ENCODE measurements at places on chromosomes 6 and 20. TPM values are rescaled to one million over a fixed set of nuclear protein-coding genes. Genes with fewer than 3 reads are reported as not detected.

The CLPSL1 gene
- total RNA-seq: not detected

GRCh38 chr6:90605749-90606340 is 19.0 kb upstream of the MAP3K7 start:
- no peak overlapping the region for H3K4me3 ChIP-seq
- no peak for DNase-seq
- H3K27me3 ChIP-seq: peaks cover 63% of the 10 kb centered on the region
- H3K27ac ChIP-seq: no peak overlapping the region
- H3K4me1 ChIP-seq: peaks cover 7% of the 10 kb centered on the region
- no peaks in the 10 kb centered on the region for H3K36me3 ChIP-seq

The NOTCH4 gene
- total RNA-seq: 0.37 TPM

DNA sequence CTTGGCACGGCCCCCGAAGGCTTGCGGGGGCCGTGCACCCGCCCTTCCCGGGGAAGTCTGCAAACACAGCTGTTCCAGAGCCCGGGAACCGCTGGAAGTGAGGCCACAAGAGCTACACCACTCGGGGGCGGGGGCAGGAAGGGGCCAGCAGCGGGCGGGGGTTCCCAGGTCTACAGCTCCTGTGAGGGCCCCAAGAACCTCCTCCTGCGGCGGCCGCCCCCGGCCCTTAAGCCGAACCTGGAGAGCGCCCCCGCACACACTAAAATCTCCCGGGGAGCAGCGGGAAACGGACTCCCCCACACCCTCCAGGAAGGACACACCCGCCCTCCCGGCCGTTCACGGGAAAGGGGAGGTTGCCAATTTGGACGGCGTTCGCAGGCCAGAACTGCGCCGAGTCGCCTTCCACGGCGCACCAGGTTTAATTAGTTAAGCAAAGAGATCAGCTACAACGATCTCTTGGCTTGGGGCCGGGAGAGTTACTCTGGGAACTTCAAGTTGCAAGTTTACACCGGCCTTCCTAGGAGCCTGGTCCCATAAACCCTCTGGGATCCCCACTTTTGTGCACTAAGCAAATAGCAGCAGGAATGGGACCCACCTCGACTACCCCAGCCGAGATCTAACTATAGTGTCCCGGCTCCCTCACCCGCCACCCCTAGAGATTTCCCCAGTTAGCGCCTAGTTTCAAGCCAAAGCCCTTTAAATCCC is 1.7 kb downstream of the JAG1 start:
- no peaks in the 10 kb centered on the region for H3K36me3 ChIP-seq
- H3K27ac ChIP-seq: peak overlapping the region; percentile 62
- DNase-seq: peak; percentile 71
- peaks cover 60% of the 10 kb centered on the region for H3K27me3 ChIP-seq
- H3K4me1 ChIP-seq: peaks cover 30% of the 10 kb centered on the region

- no peak overlapping the region for H3K27ac ChIP-seq
- no peaks in the 10 kb centered on the region for H3K27me3 ChIP-seq
Observed at GRCh38 chr6:128763599-128764300, 119.2 kb upstream of the LAMA2 start.

DNA sequence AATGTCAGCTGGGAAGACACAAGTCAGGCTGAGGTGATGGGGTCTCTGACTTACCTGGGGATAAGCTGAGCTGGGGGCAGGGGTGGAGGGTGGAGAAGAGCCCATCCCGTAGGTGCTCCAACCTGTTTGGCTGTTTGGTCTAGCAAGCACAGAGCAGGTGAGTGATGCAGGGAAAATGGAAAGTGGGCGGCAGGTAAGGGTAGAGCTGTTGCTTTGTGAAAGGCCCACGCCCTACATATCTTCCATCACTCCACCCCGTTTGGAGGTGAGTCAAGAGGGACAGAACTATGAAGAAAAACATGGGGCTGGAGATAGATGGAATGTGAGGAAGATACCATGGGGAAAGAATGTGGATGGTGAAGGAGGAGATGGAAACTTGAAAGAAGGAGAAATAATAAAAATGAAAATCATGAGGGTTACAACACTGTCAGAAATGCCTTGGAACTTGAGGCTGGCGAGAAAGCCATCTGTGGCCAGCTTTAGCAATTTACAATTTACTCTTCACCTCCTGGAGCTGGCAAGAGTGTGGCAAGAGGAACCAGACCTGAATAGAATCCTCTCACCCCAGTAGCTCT is 1.3 kb downstream of the LY6G6C start:
- H3K36me3 ChIP-seq: peaks cover 1% of the 10 kb centered on the region
- peaks cover 6% of the 10 kb centered on the region for H3K4me1 ChIP-seq
- H3K27me3 ChIP-seq: peaks cover 4% of the 10 kb centered on the region
- no peak overlapping the region for H3K4me3 ChIP-seq

GRCh38 chr20:45646875-45647274 is 15.8 kb upstream of the WFDC9 start:
- H3K4me1 ChIP-seq: no peaks in the 10 kb centered on the region
- DNase-seq: no peak
- H3K27me3 ChIP-seq: peaks cover 6% of the 10 kb centered on the region
- no peak overlapping the region for H3K27ac ChIP-seq
- no peak overlapping the region for H3K4me3 ChIP-seq

- peaks cover 16% of the 10 kb centered on the region for H3K36me3 ChIP-seq
- no peak overlapping the region for H3K27ac ChIP-seq
- H3K4me1 ChIP-seq: peaks cover 20% of the 10 kb centered on the region
- H3K27me3 ChIP-seq: peaks cover 6% of the 10 kb centered on the region
- DNase-seq: peak; percentile 48
Observed at GRCh38 chr6:39231521-39232243, 2.4 kb upstream of the KCNK5 start.

GRCh38 chr6:162056745-162057144 is 670.8 kb downstream of the PRKN start:
- no peak overlapping the region for H3K4me3 ChIP-seq
- H3K4me1 ChIP-seq: peaks cover 3% of the 10 kb centered on the region
- DNase-seq: no peak
- no peak overlapping the region for H3K27ac ChIP-seq

GRCh38 chr6:157811476-157812173 is 11.4 kb upstream of the SNX9 start:
- H3K4me1 ChIP-seq: peaks cover 29% of the 10 kb centered on the region
- peaks cover 2% of the 10 kb centered on the region for H3K36me3 ChIP-seq
- H3K4me3 ChIP-seq: no peak overlapping the region
- DNase-seq: no peak
- H3K27ac ChIP-seq: no peak overlapping the region
- peaks cover 36% of the 10 kb centered on the region for H3K27me3 ChIP-seq

DNA sequence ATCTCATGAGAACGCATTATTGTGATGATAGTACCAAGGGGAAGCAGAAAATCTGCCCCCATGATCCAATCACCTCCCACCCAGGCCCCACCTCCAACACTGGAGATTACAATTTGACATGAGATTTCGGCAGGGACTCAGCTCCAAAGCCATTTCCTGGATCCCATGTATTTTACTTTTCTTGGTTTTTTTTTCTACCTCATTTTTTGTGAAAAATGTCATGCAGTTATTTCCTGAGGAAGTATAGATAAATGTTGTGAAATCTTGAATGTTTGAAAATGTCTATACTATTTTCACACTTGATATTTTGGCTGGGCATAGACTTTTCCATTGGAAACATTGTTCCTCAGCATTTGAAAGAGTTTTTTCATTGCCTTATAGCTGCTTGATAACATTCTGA is 9.1 kb upstream of the BRPF3 start:
- peak; percentile 32 for DNase-seq
- no peak overlapping the region for H3K27ac ChIP-seq
- no peaks in the 10 kb centered on the region for H3K4me1 ChIP-seq
- no peak overlapping the region for H3K4me3 ChIP-seq
- peaks cover 2% of the 10 kb centered on the region for H3K36me3 ChIP-seq

GRCh38 chr20:49475292-49476015 is 7.0 kb downstream of the KCNB1 start:
- H3K27ac ChIP-seq: no peak overlapping the region
- H3K4me3 ChIP-seq: no peak overlapping the region
- H3K36me3 ChIP-seq: no peaks in the 10 kb centered on the region
- no peaks in the 10 kb centered on the region for H3K4me1 ChIP-seq
- H3K27me3 ChIP-seq: peaks cover 43% of the 10 kb centered on the region
- no peak for DNase-seq

The MC3R gene
- total RNA-seq: not detected

The LPA gene
- total RNA-seq: not detected

DNA sequence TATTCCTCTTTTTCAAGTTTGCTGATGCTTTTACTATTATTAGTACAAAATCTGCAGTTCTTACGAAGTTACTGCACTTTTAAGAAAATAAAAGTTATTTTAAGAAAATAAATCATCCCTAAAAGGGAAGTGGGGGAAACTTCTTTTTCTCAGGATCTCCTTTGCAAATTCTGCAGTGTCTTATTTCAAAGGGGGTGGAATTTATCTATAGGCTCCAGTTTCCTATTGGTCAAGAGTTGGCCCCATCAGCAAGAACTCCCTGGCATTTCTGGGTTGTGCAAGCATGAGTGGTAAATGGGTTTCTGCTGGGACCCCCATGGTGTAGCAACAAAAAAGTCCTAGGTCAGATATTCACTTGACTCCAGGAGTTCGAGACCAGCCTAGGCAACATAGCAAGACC is 136.3 kb upstream of the PRDM1 start:
- no peak overlapping the region for H3K27ac ChIP-seq
- peaks cover 1% of the 10 kb centered on the region for H3K36me3 ChIP-seq
- H3K4me1 ChIP-seq: peaks cover 4% of the 10 kb centered on the region

GRCh38 chr20:21125849-21126580 is at the start of gene KIZ:
TSS of gene KIZ (plus strand) at chr20:21126082. CDS start at chr20:21126116, 34 bp downstream.
- peak within 1 kb of the TSS; percentile 91 for H3K4me3 ChIP-seq
- peak; percentile 99 for DNase-seq
- peaks cover 16% of the 10 kb centered on the region for H3K4me1 ChIP-seq
- peak within 1 kb of the TSS; percentile 88 for H3K27ac ChIP-seq

DNA sequence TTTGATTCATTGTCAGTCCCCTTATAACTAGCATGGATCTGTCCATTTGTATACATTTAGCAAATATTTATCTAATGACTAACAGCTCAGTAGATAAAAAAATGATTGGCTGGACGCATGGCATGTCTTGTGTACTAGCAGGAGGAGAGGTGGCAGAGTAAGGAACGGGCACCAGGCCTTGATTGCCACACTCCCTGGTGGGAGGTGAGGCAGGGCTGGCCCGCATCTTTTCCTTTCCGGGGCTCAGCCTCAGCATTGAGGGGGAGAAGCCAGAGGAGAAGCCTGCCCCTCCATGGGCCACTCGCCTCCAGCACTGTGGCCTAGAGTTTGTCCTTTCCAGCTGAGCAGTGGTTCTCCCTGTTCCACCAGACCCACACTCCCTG is 84.9 kb upstream of the TMEM181 start:
- peaks cover 8% of the 10 kb centered on the region for H3K36me3 ChIP-seq
- H3K4me1 ChIP-seq: peaks cover 3% of the 10 kb centered on the region
- no peak for DNase-seq

DNA sequence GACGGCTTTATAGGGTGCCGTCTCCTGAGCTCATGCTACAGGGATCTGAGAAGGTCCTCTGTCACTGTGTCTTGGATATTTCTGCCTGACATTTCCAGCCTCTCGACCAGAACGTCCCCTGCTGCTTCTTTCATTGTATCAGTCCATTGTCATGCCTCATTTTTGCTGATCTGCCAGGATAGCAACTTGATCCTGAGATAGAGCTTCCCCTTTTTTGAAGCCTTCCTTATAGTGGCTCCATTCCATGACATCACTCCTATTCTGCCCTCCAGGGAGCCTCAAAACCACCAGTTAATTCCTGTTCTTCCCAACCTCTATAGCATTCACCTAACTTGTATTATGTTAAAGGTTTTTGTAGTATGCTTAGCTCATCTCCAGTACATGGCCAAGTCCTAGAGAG is 431.8 kb upstream of the NOX3 start:
- no peaks in the 10 kb centered on the region for H3K36me3 ChIP-seq
- no peaks in the 10 kb centered on the region for H3K27me3 ChIP-seq
- no peak overlapping the region for H3K4me3 ChIP-seq
- DNase-seq: no peak

DNA sequence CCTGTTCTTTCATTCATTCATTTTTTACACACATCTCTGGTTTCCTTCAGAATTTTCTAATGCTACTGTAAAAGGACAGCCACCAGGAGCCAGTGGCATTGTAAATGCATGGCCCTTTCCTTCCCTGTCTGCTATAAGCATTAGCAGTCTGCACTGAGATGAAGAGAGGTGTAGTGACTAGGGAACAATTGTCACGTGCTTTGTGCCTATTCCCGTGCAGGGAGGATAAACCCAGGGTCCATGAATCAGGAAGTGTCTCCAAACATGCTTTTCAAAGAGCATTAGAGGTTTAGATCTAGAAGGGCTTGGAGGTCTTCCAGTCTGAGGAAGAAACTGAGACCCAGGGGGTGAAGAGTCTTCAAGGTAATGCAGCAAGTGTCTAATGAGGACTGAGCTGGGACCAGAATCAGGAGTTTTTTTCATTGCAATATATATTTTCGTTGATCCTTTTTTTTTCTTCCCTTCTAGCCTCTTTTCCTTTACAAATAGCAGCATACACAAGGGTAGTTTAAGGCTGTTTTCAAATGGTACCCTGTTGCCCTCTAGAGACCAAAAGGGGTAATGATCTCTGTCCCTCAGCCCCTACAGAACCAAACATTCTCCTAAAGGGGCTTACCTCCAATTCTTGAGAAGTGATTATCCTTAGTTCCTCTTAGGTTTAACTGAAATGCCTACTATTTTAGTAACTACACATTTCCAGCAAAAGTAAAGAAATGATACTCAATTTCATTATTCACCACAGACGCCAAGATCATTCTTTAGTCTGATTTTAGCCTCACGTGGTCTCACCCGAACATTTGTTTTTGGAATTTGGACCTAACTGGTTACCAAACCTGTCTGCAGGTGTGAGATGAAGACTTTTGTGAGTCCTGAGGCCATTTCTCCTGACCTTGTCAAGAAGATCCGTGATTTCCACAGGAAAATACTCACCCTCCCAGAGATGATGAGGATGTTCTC is 6.6 kb downstream of the TRIM15 start:
- peaks cover 30% of the 10 kb centered on the region for H3K27me3 ChIP-seq
- peak; percentile 81 for DNase-seq
- H3K36me3 ChIP-seq: no peaks in the 10 kb centered on the region

The SLC26A8 gene
- not detected for total RNA-seq

- no peaks in the 10 kb centered on the region for H3K4me1 ChIP-seq
- peaks cover 41% of the 10 kb centered on the region for H3K36me3 ChIP-seq
- DNase-seq: no peak
- H3K27ac ChIP-seq: peak overlapping the region; percentile 47
Observed at GRCh38 chr6:42236030-42236429, 18.4 kb upstream of the MRPS10 start.

The CFB gene
- not detected for total RNA-seq

DNA sequence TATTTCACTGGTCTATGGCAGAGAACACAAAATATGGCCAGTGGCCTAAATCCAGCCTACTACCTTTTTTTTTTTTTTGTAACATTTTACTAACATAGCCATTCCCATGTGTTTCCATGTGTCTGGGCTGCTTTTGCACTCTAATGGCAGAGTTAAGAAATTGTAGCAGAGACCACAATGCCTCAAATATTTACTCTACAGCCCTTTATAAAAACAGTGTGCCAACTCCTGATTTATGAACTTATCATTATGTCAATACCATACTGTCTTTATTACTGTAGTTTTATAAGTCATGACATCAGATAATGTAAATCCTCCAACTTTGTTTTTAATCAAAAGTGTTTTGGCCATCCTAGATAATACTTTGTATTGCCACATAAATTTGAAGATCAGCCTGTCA is 27.4 kb upstream of the CAP2 start:
- peaks cover 2% of the 10 kb centered on the region for H3K27me3 ChIP-seq
- no peak overlapping the region for H3K4me3 ChIP-seq
- no peaks in the 10 kb centered on the region for H3K36me3 ChIP-seq
- no peaks in the 10 kb centered on the region for H3K4me1 ChIP-seq
- no peak for DNase-seq
